ENCODE measurements at places on chromosomes 6 and 20. TPM values are rescaled to one million over a fixed set of nuclear protein-coding genes. Genes with fewer than 3 reads are reported as not detected.

GRCh38 chr6:125804264-125804663, 13.5 kb downstream of the NCOA7 start:
- H3K27ac ChIP-seq: no peak overlapping the region
- H3K4me3 ChIP-seq: no peak overlapping the region
- H3K27me3 ChIP-seq: no peaks in the 10 kb centered on the region
- DNase-seq: no peak
- H3K4me1 ChIP-seq: no peaks in the 10 kb centered on the region
- H3K36me3 ChIP-seq: no peaks in the 10 kb centered on the region

GRCh38 chr20:38854654-38855066, 49.2 kb downstream of the PPP1R16B start:
- H3K27ac ChIP-seq: no peak overlapping the region
- DNase-seq: no peak
- no peaks in the 10 kb centered on the region for H3K27me3 ChIP-seq
- H3K4me1 ChIP-seq: no peaks in the 10 kb centered on the region

DNA sequence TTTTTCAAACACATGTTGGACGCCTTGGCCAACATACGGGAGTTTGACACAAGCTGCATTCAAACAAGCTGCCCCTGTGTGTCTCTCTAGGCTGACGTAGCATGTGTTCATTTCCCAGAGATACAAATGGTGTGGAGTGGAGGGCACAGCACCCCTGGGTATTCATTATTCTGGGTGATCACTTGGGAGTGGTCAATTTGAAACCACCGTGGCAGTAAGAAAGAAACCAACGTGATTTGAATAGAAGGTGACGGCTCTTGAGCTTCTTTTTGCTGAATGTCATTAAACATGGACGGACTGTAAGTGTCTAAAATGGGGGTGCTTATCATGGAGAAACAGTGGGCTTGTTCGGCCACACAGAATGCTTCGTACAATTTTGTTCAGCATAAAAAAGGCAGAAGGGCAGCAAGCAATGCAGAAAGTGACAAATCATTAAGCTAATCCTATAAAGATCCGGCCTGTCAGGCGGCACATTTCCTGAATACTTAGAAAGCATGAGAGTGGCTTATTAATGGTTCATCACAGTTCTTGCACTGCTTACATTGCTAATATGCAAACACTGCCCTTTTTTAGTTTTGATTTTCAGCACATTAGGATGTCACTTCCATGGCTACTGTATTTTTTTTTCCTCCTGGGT, 1261.9 kb upstream of the CITED2 start:
- H3K27me3 ChIP-seq: no peaks in the 10 kb centered on the region
- no peak for DNase-seq
- no peak overlapping the region for H3K4me3 ChIP-seq
- H3K27ac ChIP-seq: no peak overlapping the region

The ALDH8A1 gene
- 5.0 TPM for total RNA-seq

DNA sequence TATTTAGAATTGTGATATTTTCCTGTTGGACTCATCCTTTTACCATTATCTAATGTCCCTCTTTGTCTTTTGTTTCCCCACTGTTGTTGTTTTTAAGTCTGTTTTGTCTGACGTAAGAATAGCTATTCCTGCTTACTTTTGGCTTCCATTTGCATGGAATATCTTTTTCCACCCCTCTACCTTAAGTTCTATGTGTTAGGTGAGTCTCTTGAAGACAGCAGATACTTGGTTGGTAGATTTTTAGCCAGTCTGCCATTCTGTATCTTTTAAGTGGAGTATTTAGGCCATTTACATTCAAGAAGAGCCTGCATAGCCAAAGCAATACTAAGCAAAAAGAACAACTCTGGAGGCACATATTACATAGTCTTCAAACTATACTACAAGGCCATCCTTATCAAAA, 39.2 kb downstream of the CTCFL start:
- H3K36me3 ChIP-seq: no peaks in the 10 kb centered on the region
- no peak for DNase-seq
- no peaks in the 10 kb centered on the region for H3K27me3 ChIP-seq
- H3K4me1 ChIP-seq: peaks cover 20% of the 10 kb centered on the region
- H3K4me3 ChIP-seq: no peak overlapping the region
- H3K27ac ChIP-seq: no peak overlapping the region

DNA sequence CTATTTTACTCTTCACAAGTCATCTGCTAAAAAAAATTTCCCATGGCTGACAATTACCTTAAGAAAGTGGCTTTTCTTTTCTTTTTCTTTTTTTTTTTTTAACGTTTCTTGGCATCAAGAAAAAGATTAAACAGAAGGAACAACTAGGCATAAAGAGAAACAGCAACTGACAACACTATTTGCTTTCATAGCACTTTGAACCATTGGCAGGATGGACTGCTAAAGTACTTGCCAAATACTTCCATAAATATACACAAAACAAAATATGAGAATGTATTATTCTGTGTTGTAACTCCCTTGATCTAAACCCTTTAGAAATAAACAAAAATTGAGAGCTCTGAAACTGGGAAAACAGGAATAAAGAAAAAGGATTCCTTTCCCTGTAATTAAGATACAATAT, 20.0 kb upstream of the PLN start:
- H3K4me1 ChIP-seq: peaks cover 33% of the 10 kb centered on the region
- no peaks in the 10 kb centered on the region for H3K36me3 ChIP-seq
- peak overlapping the region; percentile 30 for H3K27ac ChIP-seq
- H3K27me3 ChIP-seq: no peaks in the 10 kb centered on the region
- no peak overlapping the region for H3K4me3 ChIP-seq
- no peak for DNase-seq

DNA sequence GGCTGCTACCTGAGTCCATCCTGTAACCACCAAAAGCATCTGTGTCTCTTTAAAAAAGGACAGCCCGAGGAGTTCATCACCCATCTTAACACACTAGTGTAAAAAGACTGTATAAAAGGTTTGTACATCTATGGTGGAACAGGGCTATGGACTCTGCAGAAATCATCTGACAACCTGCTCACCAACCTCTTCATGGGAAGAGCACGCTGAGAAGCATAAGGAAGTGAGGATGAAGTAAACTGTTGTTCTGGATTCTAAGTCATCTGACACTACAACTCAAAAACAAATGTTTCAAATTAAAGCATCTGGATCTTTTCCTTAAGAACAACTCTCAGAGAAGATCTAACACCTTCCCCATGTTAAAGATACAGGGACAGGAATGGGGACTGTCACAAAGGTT, 5.4 kb downstream of the IFNGR1 start:
- DNase-seq: no peak
- H3K27ac ChIP-seq: peak overlapping the region; percentile 55
- peak overlapping the region; percentile 21 for H3K4me3 ChIP-seq
- H3K27me3 ChIP-seq: no peaks in the 10 kb centered on the region
- H3K4me1 ChIP-seq: peaks cover 64% of the 10 kb centered on the region

The KIF13A gene
- 73.1 TPM for total RNA-seq

DNA sequence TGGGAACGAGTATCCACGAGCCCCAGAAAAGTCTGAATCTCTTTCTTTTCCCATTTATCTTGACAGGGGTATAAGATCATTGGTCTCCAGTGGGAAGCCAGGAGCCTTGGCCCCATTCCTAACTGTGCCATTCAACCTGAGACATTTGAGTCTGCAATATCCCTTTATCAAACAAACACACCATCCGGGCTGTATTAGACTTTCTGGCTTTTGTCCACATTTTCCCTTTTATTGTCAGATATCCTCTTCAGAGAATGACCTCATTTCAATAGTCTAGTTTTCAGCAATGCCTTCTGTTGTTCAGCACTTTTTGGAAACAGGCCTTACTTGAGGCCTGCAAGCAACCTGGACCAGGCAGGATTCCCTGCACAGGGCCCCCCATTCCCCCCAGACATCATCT, 15.7 kb downstream of the BPIFA1 start:
- H3K4me1 ChIP-seq: no peaks in the 10 kb centered on the region
- no peaks in the 10 kb centered on the region for H3K36me3 ChIP-seq
- H3K27ac ChIP-seq: no peak overlapping the region
- H3K4me3 ChIP-seq: no peak overlapping the region

The RBM24 gene
- total RNA-seq: 21.2 TPM

- peaks cover 14% of the 10 kb centered on the region for H3K4me1 ChIP-seq
- no peak overlapping the region for H3K4me3 ChIP-seq
- peaks cover 22% of the 10 kb centered on the region for H3K27me3 ChIP-seq
- H3K27ac ChIP-seq: no peak overlapping the region
These were observed 3.3 kb upstream of the PACSIN1 start for GRCh38 chr6:34462551-34462971.

DNA sequence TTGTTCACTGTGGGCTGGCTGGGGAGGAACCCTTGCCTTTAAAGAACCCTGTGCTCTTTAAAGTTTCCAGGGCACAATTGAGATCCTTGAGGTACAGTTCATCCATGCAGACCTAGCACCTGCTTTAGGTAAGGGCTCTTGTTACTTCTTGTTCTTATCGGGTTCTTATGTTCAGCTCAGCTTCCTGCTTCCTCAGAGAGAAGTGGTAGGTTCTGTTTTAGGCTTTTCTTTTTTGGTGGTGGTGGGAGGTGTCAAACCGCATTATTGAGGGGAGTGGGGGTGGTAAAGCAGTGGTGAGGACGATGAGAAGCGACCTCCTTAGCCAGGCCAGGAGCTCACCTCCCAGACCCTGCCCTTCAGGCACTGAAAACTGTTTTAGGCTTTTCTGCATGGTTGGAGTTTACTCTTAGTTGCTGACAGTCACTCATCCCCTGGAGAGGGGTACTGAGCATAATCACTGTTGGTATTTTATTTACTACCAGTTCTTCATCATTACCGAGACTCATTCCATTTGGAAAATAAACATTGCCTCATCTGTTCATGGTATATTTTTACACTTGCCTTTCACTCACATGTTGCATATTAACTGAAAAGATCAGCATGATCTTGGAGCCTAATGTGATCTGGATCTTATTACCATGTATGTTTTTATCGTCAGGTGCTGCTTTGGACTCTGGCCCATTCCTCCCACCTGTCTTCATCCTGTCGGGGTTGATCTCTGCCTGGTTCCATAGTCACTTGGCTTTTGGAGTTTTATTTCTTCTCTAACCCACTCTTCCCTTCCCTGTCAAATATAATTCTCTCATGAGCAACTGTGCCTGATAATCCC, 35.4 kb downstream of the SLC16A10 start:
- H3K27ac ChIP-seq: no peak overlapping the region
- H3K36me3 ChIP-seq: no peaks in the 10 kb centered on the region
- no peaks in the 10 kb centered on the region for H3K27me3 ChIP-seq
- H3K4me3 ChIP-seq: no peak overlapping the region

DNA sequence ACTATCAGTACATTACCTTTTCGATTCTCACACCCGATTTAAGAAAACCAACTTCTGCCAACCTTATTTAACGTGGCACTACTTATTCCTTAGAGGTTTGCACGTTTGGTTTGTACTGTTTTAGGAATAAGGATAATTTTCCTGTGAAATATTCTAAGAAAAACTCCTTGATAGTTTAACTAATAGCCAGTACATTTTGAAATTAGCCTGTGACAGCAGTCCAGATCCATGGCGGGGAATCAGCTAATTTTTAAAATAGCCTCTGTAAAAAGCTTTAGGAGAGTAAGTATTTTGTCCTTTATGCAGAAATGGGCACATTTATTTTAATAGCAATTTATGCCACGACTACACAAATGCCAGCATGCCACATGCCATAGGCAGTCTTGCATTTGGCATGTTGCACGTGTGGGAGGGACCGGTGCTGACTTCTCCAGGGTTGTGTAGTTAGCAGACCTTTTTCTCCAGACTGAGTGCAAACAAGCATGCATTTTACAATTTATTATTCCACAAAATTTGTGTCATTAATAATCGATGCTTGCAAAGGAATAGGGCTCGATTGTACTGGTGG, 6.2 kb downstream of the FOXC1 start:
- H3K27ac ChIP-seq: peak overlapping the region; percentile 46
- H3K27me3 ChIP-seq: no peaks in the 10 kb centered on the region
- H3K4me3 ChIP-seq: peak overlapping the region; percentile 79
- H3K4me1 ChIP-seq: peaks cover 50% of the 10 kb centered on the region

The SLC22A7 gene
- not detected for total RNA-seq

The BRPF3 gene
- total RNA-seq: 22.1 TPM

GRCh38 chr6:15572296-15573016, 90.4 kb downstream of the DTNBP1 start:
- no peak overlapping the region for H3K4me3 ChIP-seq
- H3K36me3 ChIP-seq: no peaks in the 10 kb centered on the region
- no peak overlapping the region for H3K27ac ChIP-seq

DNA sequence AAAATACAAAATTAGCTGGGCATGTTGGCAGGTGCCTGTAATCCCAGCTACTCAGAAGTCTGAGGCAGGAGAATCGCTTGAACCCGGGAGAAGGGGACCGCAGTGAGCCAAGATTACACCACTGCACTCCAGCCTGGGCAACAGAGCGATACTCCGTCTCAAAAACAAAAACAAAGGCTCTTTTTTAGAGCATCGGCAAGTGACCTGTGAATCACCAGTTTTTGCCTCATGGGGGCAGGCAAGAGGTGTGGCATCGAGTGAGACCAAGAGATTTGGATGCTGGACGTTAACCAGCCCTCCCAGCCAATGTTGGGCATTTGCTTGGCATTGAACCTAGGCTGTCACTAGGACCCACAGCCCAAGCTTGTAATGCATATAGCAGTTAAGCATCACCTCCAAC, 14.6 kb upstream of the CDK5RAP1 start:
- peaks cover 30% of the 10 kb centered on the region for H3K36me3 ChIP-seq
- no peak for DNase-seq
- no peaks in the 10 kb centered on the region for H3K27me3 ChIP-seq
- no peak overlapping the region for H3K4me3 ChIP-seq

DNA sequence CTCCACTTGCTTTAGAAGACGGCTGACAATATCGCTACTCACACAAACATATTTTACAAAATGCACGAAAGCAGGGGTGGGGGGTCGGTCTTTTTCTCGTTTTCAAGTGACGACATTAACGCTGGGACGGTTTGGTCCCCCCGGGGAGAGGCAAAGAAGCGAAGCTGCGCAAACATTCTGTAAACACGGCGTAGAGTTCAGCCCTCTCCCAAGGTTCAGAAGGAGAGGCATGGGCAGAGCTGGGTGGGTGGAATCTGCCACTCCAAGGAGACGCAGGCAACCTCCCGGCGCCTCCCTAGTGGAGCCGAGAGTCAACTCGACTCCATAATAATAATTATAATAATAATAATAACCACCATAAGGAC, 2.4 kb downstream of the NKX2-2 start:
- peaks cover 57% of the 10 kb centered on the region for H3K4me1 ChIP-seq
- H3K4me3 ChIP-seq: no peak overlapping the region
- H3K27ac ChIP-seq: no peak overlapping the region
- DNase-seq: no peak

The MYLK2 gene
- total RNA-seq: not detected

DNA sequence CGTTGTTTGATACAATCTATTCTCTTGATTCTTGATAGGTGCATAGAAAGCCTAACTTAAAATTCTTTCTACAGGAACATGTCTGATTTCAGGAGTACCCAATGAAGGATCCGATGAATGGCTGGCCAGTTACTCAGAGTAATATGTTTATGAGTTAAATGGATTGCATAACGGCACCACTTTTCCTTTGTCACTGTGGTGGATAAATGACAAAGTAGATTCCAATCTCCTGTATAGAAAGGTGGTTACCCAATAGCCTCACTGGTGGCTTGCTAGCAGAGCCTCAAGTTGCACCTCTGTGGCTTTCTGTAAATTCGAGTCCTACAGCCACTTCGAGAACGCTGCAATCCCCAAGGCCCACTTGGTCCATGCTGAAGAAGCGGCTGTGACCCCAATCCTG, 28.4 kb downstream of the LHFPL5 start:
- H3K4me1 ChIP-seq: peaks cover 9% of the 10 kb centered on the region
- DNase-seq: no peak
- no peaks in the 10 kb centered on the region for H3K27me3 ChIP-seq
- H3K36me3 ChIP-seq: peaks cover 46% of the 10 kb centered on the region
- no peak overlapping the region for H3K4me3 ChIP-seq
- no peak overlapping the region for H3K27ac ChIP-seq

GRCh38 chr6:24874776-24875533, 60.8 kb downstream of the RIPOR2 start:
- DNase-seq: no peak
- no peak overlapping the region for H3K27ac ChIP-seq
- no peaks in the 10 kb centered on the region for H3K4me1 ChIP-seq
- no peaks in the 10 kb centered on the region for H3K36me3 ChIP-seq
- no peak overlapping the region for H3K4me3 ChIP-seq

The PRSS35 gene
- total RNA-seq: not detected

Measured in esophagus muscularis mucosa (tissue), 4 donors.